Motor neuron (in vitro differentiated cells): ENCODE measurements at places on chromosomes 4 and X. TPM values are rescaled to one million over a fixed set of nuclear protein-coding genes. Genes with fewer than 3 reads are reported as not detected.

PFKFB1 gene
- total RNA-seq = 0.25 and 0.32 TPM in 2 replicates

DNA sequence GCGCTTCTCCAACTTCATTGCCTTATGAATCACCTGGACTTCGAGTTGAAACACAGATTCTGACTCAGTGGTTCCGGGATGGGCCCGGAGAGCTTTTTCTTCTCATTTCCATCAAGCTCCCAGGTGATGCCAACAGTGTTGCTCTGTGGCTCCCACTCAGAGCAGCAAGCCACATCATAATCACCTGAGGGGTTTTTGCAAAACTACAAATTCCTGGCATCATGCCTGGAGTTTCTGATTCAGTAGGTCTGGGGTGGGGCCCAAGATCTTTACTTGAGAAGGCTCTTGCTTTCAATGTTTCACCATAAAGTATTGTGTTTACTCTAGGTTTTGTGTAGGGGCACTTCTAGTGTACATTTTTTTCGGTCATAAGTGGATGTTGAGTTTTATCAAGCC is 7.0 kb downstream of the MTM1 start:
- ATAC-seq = peak; percentile 91

- ATAC-seq = no peak
Observed at GRCh38 chr4:146857298-146857697, 88.4 kb downstream of the TTC29 start.

GRCh38 chrX:10513974-10514373 is 106.4 kb downstream of the MID1 start:
- no peak for ATAC-seq

DNA sequence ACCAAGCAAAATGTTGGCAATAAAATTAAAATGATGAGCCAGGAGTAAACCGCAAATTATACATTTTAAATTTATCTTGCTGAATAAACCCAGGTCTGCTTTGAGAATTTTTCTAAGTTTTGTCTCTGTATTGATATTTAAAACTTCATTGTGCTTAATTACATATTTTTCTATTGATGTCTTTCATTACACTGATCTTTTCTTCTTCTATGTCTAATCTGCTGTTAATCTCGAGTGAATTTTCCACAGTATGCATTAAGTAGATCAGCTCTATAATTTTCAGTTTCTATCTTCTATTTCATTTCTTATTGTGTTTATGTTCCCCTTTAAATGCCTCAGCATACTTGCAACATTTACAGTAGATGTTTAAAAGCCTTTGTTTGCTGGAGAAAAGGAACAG is 918.7 kb downstream of the FAT4 start:
- ATAC-seq = no peak

GRCh38 chr4:93540562-93540961 is 288.0 kb upstream of the ATOH1 start:
- ATAC-seq = no peak

- ATAC-seq = no peak
Observed at GRCh38 chr4:15765910-15766697, 12.0 kb upstream of the CD38 start.

FAAH2 gene
- 1.4 and 1.6 TPM in 2 replicates for total RNA-seq

GRCh38 chrX:118528071-118528737 is 32.6 kb downstream of the DOCK11 start:
- ATAC-seq = no peak

RAB39B gene
- total RNA-seq = 0.20 and 0.38 TPM in 2 replicates

MAGEE1 gene
- 0.70 and 0.79 TPM in 2 replicates for total RNA-seq

DNA sequence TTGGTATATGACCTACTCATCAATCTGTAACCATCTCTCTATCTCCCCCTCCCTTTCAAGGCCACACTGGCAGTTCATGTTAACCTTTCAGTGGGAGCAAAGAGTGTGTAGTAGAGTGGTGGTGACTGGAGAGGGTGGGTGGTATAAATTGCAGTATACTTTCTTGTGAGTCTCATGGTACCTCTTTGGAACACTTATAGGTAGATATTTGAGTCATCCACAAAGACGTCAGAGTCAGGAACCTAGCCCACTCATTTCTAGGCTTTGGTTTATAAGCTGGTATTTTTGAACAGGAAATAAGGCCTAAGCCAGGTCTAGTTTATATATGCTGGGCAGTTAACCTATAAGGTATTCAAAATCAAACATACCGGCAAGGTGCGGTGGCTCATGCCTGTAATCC is 36.3 kb downstream of the RLIM start:
- no peak for ATAC-seq

GRCh38 chrX:16848541-16848940 is 21.6 kb downstream of the RBBP7 start:
- no peak for ATAC-seq

- no peak for ATAC-seq
Observed at GRCh38 chrX:86263526-86263925, 115.3 kb downstream of the DACH2 start.

DNA sequence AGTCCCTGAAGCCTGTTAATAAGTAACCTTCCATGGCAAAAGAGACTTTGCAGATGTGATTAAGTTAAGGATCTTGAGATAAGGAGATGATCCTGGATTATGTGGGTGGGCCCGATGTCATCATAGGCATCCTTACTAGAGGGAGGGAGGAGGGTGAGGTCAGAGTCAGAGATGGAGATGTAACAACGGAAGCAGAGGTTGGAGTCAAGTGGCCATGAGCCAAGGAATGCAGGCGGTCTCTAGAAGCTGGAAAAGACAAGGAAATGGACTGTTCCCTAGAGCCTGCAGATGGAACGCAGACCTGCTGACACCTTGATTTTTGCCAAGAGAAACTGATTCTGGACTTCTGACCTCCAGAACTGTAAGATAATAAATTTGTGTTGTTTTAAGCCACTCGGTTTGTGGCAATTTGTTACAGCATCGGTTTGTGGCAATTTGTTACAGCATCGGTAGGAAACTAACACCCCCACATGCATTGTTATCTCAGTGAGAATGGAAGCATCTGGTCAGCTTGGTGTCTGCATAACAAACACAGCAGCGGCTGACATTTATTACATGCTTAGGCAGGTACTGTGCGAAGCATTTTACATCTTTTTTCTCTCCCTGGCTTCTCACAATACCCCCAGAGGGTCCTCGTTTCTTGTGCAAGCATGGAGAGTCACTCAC is 55.6 kb downstream of the CLDN34 start:
- no peak for ATAC-seq

DNA sequence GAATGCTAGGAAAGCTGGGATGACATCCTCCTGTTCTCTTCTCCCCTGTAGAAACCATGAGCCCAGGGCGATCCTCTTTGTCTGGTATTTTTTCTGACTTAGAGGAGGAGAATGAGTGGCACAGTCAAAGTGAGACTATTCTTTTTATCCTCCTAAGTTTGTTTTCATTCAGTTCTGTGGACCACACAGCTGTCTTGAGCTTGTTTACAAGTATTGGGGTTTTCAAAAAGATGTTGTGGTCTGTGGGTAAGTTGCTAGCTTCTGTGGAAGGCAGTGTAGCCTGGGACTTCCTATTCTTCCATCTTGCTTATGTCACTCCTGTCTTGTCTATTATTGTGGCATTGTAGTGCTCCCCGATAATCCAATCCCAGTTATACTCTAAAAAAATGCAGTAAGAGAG is 223.0 kb downstream of the PAPSS1 start:
- ATAC-seq = no peak

USP38 gene
- 20.5 and 20.6 TPM in 2 replicates for total RNA-seq

GRCh38 chrX:12567857-12568256 is 223.4 kb upstream of the PRPS2 start:
- ATAC-seq = no peak

SORBS2 gene
- total RNA-seq = 35.9 and 36.8 TPM in 2 replicates

GRCh38 chr4:72770708-72771107 is 201.7 kb upstream of the ADAMTS3 start:
- ATAC-seq = no peak

- ATAC-seq = peak; percentile 80
Observed at GRCh38 chr4:123217664-123218063, 178.9 kb upstream of the SPRY1 start.

GRCh38 chr4:176774852-176775251 is 17.9 kb downstream of the VEGFC start:
- no peak for ATAC-seq
